Activated CD4-positive, alpha-beta T cell treated with anti-CD3 and anti-CD28 coated beads for 1 hour (primary cell): ENCODE measurements at places on chromosomes 4 and X.

GRCh38 chr4:127006446-127006877, 626.3 kb upstream of the INTU start:
- no peak for DNase-seq

DNA sequence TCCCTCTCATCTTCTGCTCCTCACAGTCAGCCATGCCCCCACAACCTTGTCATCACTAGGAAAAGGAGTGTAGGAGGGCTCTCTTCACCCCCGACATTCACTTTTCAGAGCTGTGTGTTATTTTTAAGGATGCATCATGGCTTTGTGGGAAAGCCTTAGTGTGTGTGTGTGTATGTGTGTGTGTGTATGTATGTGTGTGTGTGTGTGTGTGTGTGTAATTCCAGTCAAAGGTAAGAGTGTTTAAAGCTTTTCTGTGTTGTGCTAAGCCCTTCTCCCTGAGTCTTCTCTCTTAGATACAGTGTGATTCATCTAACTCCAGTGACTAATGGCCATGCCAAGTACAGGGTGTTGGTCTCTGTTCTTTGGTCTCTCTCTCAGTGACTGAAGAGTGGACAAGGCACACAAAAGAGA, 76.6 kb downstream of the CHIC2 start:
- DNase-seq, result no peak

GRCh38 chrX:101028562-101028961, 23.3 kb downstream of the TRMT2B start:
- no peak for DNase-seq

DNA sequence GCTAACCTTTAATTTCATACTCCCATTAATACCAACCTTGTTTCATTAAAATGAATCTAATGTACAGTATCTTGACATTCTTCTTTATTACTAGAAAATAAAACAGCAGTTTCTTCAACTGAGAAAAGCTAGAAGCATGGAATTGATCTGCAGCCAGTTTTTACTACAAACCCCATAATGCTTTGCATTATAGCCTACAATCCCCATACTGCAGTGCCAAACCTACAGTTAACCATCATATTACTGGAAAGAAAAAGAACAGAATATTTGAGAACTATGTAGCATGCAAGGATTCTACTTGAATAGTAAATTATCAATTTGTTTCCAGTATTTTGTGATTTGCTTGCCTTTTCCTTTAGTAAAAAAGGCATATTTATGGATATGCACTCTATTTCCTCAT, 3.2 kb upstream of the IL1RAPL1 start:
- DNase-seq, result no peak

- DNase-seq, result no peak
These were observed 149.3 kb downstream of the AMMECR1 start for GRCh38 chrX:110168585-110168984.

DNA sequence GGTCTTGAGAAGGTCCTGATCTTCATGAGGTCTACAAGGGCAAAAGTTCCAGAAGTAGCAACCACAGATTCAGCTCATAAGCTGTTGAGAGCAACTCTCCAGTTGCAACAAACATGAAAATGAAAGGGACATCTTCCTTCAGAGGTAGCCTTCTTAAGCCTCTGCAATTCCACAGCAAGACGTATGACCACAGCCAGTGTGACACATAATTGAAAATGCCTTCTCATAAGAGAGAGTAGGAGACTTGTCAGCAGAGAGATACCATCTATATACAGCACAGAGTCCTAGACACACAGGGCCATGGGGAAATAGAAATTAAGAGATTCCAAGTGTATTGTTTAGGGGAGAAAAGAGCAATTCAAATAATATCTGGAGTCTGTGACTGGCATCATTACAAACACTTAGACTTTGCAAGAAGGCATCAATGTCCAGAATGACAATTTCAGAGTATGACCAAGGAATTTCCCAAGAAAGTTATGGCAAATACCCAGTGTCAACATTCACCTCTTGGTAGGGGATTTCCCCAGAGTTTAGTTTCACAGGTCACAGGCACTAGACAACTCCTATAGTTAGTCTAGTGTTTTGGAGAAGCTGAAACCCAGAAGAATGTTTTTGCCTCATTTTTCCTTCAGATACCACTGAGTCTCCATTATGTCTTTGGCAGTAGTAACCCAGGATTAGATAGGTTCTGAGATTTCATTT, 340.3 kb downstream of the ZNF674 start:
- DNase-seq, result no peak

DNA sequence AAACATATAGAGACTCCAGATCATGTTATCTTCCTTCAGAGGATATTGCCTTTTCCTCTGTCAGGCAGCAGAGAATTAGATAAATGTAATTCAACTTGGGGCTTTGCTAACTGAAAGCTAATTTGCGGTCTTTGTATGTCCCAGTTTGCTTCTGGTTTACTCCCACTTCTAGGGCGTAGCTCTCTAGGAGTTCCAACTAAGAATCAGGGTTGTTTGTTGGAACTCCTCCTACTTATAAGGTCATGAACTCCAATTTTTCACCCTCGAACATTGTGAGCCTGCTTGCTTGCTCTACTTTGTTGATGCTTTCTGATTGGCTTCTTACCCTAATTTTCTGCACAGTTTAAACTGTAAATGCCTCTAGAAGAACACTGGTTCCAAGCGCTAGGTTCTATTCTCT, 66.1 kb downstream of the FMR1NB start:
- DNase-seq, result no peak

DNA sequence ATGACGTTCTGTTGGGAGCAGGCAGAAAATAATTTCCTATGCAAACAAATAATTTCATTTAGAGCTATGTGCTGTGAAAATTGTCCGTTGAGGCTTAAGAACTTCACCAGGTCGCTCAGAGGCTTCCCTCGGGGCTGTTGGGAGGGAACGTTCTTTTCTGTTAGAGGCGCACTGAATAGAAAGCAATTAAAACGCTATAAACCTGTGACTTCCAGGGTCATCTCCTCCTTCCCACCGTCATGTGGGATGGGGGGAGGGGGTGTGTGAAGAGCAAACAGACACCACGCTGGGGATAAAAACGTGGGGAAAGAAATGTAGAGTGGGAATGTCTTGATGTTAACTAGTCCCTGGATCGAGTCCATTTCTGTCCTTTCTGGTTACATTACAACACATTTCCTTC, 35.2 kb upstream of the ZNF518B start:
- no peak for DNase-seq

- DNase-seq, result no peak
These were observed 159.0 kb downstream of the DCLK2 start for GRCh38 chr4:150237110-150237872.

DNA sequence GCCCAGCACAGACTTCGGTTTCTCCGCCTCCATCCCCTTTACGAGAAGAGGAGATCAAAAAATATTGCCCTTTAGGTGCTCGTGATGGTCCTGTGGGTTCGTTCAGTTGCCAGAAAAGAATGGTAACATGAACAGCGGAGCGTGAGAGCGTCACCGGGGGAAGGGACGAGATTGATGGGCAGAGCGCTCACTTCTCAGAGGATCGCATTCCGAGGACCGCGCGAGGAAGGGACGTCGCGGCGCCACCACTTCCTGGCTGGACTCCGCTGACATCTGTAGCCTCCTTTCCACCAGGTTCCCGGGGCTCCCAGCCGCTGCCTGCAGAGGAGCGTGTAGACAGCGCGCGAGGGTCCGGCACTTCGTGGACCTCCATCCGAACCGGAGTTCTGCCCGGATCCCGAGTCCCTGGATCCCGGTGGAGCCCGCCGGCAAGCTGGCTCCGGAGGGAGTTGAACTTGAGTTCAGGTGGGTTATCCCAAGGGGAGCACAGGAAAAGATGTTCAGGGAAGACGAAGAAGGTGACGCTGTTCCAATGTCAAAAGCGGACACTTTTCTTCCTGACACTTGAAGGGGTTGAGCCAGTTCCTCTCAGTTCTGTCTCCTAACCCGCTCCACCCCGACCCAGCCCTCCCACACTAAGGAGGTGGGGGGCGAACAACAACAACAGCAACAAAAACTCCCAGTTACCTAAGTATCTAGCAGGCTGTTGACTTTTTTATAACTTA, 484 bp downstream of the GALNTL6 start:
- DNase-seq, result no peak

GRCh38 chr4:186726426-186727168, 2.9 kb upstream of the FAT1 start:
- no peak for DNase-seq

GRCh38 chr4:6560416-6561172, 14.4 kb upstream of the MAN2B2 start:
- no peak for DNase-seq

GRCh38 chr4:146193628-146194027, 18.1 kb downstream of the LSM6 start:
- DNase-seq, result no peak

DNA sequence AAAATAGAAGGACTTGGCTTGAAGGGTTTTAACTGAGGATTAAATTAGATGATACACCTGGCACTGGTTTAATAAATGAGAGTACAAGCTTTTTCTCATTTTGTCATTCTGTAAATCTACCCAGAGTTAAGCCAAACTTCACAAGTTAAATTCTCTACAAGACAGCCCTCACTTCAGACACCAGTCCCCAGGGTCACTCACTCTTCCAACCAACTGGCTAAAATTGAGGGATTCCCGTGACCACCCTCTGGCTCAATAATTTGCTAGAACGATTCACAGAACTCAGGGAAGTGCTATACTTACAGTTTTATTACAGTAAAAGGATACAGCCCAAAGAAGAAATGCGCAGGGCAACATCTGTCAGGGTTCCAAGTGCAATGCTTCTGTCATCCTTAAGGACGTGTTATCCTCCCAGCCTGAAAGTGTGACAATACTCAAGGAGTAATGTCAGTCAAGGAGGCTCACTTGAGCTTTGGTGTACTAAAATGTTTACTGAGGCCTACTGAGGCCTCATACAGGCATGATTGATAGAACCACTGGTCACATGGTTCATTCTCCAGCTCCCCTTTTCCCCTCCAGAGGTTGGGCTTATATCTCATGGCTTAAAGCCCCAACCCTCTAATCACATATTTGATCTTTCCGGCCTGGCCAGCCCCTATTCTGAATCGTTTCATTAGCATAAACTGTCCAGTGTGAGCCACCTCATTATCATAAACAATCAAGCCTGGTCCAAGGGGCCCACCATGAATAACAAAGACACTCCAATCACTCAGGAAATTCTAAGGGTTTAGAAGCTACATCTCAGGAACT, 9.6 kb upstream of the TMSB4X start:
- DNase-seq, result no peak

DNA sequence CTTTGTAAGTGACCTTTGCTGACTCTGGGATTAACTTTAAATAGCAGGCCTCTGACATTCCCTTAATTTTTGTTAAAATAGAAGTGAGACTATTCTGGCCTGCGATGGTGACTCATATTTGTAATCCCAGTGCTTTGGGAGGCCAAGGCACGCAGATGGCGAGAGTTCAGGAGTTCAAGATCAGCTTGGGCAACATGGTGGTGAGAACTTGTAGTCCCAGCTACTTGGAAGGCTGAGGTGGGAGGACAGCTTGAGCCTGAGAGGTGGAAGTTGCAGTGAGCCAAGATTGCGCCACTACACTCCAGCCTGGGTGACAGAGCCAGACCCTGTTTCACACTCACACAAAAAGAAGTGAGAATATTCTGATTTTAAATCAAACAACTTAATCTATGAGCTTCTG, 27.3 kb downstream of the ZNF330 start:
- no peak for DNase-seq

GRCh38 chrX:15356444-15356843, 21.1 kb upstream of the PIGA start:
- no peak for DNase-seq

GRCh38 chr4:21467551-21467950, 481.0 kb downstream of the KCNIP4 start:
- DNase-seq, result no peak

DNA sequence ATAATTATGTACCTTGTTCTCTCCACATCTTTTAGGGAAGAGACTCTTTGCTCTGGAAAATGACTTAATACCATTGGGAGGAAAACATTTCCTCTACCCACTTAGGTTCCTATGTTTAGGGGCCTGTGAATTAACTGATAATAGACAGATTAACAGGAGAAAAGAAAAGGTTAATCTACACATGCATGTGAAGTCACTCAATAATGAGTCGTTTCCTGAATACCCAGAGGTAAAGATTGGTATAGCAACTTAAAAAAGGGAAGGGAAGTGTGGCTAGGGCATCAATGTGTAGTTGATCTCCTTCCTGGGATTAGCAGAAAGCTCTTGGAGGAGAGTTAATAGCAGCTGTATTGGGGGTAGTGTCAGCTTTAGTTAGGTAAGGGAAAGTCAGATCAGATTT, 419.5 kb upstream of the ATOH1 start:
- no peak for DNase-seq

DNA sequence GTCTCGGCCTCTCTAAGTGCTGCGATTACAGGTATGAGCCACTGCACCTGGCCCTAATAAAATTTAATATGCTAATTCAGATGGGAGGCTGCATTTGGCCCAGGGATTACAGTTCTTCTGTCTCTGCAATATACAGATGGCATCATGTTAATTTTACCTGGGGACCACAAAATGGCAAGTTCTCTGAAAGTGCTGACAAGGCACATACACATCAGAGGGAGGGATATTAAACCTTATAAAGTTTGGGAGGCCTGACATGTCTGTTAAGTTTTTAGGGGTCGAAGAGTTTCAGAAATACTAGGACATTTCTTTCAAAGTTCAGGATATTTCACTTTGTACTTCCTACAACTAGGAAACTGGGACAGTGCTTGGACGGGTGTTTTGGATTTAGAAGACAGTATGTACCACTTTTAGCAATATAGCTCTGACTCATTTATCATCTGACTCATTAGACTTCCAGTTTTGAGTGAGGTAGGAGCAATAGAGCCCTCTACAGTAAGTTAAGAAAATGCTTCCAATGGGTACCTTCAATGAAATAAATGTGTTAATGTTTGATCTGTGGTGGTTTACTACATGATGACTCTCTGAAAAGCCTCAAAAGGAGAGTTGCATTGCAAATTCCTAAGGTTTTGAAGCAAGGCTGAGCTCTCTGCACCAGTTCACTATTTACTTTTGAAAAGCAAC, 981.0 kb upstream of the HS3ST1 start:
- DNase-seq, result no peak

- no peak for DNase-seq
These were observed 21.9 kb downstream of the SLC9A7 start for GRCh38 chrX:46737041-46737440.

DNA sequence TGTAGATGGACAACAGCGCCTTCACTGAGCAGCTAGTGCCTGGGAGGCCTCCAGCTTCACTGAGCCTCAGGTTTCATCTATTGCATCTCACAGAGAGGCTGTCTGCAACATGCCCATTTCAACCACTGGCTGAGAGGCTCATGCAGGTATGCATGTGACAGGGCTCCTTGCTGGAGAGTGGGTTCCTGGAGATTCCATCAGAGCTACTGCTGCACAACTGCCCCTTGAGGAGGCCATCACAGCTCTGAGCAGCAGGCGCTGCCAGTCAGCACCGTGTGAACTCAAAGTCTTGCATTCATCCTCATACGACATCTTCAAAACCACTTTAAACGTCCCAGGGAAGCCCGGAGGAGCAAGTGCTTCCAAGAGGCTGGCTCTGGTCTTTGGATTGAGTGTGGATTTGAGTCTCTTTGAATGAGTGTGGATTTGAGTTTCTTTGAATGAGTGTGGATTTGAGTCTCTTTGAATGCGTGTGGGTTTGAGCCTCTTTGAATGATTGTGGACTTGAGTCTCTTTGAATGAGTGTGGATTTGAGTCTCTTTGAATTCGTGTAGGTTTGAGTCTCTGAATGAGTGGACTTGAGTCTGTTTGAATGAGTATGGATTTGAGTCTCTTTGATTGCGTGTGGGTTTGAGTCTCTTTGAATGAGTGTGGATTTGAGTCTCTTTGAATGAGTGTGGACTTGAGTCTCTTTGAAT, 8.7 kb downstream of the P2RY8 start:
- no peak for DNase-seq
